Cardiac muscle cell (in vitro differentiated cells and primary cell): ENCODE measurements at places on chromosomes 7 and 10.

GRCh38 chr7:133885213-133885612 lies 241.9 kb upstream of the LRGUK start:
- DNase-seq: no peak

GRCh38 chr10:74474022-74474713 lies 323.1 kb downstream of the ADK start:
- no peak for DNase-seq

GRCh38 chr7:13835442-13835841 lies 154.0 kb downstream of the ETV1 start:
- DNase-seq: no peak

DNA sequence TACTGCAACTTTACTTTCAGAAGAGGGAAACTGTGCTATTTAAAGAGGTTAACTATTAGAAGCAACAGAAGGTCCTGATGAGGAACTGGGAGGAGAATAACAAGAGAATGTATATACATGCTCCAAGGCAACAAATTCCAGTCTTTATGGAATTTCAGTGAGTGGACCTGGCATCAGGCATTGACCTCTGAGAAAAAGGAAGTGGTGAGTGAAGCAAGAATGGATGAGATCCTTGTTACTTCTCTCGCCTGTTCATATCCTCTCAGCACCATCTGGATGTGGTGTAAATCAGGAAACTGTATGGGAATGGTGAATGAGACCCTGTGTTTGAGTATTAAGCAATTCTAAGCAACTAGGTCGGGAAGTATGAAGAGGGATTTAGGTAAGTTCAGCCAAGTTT lies 30.3 kb upstream of the KBTBD2 start:
- DNase-seq: peak; percentile 89

DNA sequence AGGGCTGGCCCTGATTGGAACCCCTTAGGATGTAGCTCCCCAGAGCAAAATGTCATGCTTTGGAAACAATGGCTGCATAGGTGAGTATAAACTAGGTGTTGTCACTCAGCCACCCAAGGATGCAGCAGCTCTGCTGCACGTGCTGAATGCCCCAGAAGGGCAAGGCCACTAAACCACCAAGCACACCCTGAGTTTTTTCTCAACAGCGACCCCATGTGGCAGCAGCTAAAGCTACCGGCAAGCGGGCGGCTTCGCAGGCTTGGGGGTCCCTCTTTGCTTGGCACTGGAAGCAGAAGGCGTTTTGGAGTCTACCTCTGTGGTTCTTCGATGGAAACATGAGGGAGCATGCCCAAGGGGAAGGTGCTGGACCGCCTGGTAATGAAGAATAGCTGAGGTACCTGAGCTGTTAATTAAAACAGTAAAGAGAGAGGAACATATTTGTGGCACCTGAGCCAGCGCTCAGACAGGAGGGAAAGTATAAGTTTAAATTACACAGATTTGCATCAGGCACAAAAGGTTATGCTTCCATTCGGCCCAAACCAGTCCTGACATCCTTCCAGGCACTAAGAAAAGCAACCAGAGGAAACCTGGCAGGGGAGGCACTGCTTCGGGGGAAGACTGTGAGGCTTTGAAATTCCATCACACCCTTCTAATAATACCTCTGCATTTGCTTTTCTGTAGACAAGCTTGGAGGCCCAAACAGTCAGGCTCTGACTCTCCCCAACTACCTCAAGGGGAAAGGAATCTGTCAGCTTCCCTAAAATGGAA lies 152.1 kb downstream of the GFRA1 start:
- peak; percentile 46 for DNase-seq

- DNase-seq: no peak
These were observed 179.3 kb downstream of the XPNPEP1 start for GRCh38 chr10:109744020-109744419.

DNA sequence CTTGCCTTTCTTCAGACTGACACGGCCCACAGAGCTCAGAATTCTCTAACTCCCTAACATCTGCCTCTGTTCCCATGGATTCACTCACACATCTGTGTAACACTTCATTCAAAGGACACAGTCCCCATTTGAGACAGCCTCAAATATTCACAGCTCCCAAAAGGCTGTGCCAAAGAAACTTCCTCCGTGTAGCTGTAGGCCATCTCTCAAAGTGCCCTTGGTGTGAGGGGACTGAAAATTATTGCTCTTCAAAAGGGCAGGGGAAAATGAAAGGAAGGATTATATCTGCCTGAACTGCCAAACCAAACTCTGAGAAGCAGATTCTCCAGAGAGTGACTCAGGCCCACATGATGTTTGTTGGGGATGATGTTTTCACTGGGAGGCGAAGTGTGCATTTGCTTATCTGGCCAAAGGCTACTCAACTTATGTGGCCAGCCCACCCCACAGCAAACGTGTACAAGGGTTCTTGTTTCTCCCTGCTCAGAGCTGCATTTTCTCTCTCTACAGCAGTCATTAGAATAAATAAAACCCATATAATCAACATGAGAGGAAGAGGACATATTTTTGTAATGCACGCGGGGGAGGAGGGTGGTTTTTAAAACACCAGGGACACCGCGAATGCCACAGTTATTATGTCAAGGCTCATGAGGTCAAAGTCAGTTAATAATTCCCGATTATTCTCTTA lies 302.4 kb upstream of the NFE2L3 start:
- DNase-seq: no peak

DNA sequence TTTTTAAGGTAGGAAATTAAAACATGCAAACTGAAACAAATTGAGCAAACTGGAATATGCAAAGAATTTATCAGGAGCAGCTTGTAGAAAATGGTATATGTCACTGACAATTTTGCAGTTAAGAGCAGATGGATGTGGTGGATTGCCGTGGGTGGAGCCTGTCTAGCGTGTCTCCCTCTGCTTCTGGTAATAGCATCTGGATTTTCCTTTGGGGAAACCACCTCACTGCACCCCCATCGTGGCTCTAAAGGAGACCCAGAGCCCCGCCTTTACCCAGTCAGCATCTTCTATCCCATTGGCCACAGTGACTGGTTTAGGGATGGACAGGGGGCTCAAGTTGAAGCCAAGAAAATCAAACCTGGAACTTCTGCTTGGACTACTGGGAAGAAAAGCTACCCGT lies 142.9 kb downstream of the SVIL start:
- no peak for DNase-seq

GRCh38 chr10:114520453-114520852 lies 116.2 kb upstream of the AFAP1L2 start:
- DNase-seq: no peak

DNA sequence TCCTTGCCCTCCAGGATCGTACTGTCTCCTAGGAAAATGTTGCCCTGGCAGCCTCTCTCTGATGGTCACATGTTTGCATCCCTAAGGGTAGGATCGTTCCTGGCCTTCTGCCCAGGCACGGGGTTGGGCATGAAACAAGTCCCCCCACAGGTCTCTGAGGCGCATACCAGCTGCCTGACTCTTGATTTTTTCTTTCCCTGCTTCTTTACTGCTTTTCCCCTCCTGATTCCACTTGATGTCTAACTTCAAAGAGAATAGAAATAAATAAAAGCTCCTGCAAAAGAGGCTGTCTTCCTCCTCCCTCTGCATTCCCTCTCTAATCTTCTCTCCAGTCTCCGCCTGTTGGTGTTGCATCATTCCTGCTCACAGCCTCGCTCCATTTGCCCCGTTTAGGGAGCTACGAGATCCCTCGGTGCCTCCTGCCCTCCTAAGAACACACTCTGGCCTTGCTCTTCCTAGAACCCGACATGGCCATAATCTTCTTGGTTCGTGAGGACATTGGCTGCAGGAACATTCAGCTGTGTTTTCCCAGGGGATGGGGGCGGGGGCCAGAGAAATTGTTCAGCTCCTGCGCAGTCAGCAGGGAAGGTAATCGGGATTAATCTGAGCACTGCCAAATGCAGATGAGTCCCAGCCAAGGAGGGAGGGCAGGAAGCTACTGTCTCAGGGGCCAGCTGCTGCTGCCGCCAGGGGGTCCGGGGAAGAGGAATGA lies 26.0 kb downstream of the LEP start:
- peak; percentile 87 for DNase-seq

GRCh38 chr10:62327885-62328284 lies 46.3 kb upstream of the ZNF365 start:
- DNase-seq: no peak

DNA sequence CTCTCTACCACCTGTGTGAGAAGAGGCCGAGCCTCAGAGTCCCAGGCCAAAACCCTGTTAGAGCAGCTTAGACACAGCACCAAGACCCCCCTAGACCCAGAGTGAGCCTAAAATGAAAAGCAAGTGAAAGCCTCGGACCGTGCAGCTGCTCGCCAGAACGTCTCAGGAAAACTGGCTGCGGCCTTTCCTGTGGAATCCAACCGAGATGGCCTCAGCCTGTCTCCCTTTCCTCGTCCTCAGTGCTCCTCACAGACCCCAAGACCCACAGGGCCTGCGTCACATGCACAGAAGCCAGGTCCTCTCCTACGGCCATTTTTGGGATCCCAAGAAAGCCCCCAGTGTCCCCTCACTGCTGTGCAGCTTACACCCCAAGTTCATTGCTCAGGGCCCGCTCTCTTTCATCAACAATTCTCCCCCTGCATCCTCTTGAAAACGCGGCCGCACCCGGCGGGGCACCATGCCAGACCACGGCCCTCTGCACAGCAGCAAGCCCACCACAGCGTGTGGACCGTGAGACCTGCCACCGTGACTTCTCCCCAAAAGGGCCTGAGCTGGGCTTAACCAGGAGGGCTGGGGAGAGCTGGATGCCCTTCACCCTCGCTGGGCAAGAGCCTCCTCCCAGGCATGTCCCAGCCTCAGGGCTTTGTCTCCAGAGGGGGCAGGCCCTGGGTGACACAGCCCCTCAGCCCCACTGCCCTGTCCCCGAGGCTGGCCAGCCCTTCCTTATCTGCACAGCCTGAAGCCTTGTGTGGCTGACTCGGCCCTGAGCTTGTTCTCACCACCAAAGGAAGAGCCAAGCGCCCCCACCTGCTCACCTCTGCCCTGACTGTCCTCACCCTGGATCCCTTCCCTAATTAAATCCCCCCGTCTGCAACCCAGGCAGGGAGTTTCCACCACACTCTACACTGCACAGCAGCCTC lies 142.9 kb downstream of the PTPRN2 start:
- no peak for DNase-seq

GRCh38 chr10:98659951-98660350 lies 213.2 kb upstream of the HPS1 start:
- DNase-seq: no peak

- DNase-seq: no peak
These were observed 40.4 kb downstream of the NPVF start for GRCh38 chr7:25187932-25188331.

- DNase-seq: no peak
These were observed 179.9 kb downstream of the AUTS2 start for GRCh38 chr7:69778138-69778537.

- DNase-seq: peak; percentile 55
These were observed 10.3 kb upstream of the CPA5 start for GRCh38 chr7:130334274-130334673.

DNA sequence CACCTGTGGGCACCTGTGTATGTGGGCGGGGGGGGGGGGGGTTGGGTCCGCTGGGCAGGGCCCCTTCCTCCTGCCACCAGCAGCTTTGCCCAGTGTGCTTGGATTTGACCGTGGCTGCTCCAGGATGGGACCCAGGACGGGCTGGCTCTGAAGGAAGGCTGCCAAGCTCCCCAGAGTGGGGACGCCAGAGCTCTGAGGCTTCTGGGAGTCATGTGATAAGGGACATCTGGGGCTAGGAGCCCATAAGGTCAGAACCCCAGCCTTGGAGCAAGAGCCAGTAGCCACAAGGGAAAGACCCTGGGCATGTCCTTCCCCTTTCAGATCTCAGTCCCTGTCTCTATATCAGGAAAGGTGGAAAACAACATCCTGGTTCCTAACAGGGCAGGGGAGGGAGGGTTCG lies 21.8 kb upstream of the AMZ1 start:
- no peak for DNase-seq

GRCh38 chr7:2524808-2525657 lies 5.5 kb downstream of the LFNG start:
- DNase-seq: no peak

GRCh38 chr7:95577137-95577536 lies 19.2 kb downstream of the PDK4 start:
- DNase-seq: no peak

GRCh38 chr7:4650433-4651047 lies 31.6 kb upstream of the FOXK1 start:
- no peak for DNase-seq

GRCh38 chr7:77752016-77752415 lies 46.2 kb downstream of the TMEM60 start:
- no peak for DNase-seq

- DNase-seq: no peak
These were observed 70.2 kb downstream of the RBM33 start for GRCh38 chr7:155714702-155715101.

GRCh38 chr7:130491841-130492522 lies at the start of gene MEST:
TSS of gene MEST (plus strand) at chr7:130492085. CDS start at chr7:130492314, 229 bp downstream.
- peak; percentile 63 for DNase-seq

DNA sequence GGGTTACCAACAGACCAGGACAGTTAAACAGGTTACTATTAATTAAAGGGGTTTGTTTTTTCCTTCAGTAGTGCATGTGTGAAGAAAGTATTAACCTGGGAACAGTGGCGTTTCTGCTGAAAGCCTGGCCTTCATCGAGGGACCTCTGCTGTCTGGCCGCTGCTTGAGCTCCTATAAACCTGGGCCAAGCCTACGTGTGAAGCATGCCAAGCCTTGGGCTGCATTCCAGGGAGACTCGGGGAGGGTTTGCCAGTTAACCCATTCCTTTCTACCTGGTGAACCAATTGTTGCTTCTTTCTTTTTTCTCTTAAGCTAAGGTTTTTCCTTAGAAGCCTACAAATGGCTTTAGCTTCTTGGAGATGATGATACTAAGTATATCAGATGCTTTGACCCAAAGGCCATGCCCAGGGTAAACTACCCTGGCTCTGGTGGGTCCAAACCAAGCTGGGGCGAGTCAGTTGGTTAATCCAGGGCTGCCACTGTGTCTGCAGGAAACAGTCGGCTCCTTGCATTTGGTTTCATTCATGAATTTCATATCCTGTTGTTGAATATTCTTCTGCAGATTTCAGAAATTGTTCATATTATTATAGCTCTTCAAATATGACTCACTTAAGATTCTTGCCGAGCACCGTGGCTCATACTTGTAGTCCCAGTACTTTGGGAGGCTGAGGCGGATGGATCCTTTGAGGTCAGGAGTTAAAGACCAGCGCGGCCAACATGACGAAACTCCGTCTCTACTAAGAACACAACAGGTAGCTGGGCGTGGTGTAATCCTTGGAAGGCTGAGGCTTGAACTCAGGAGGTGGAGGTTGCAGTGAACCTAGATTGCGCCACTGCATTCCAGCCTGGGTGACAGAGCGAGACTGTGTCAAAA lies 23.8 kb downstream of the PFKP start:
- DNase-seq: peak; percentile 90

- no peak for DNase-seq
These were observed 10.7 kb downstream of the MTPN start for GRCh38 chr7:135966341-135967043.

DNA sequence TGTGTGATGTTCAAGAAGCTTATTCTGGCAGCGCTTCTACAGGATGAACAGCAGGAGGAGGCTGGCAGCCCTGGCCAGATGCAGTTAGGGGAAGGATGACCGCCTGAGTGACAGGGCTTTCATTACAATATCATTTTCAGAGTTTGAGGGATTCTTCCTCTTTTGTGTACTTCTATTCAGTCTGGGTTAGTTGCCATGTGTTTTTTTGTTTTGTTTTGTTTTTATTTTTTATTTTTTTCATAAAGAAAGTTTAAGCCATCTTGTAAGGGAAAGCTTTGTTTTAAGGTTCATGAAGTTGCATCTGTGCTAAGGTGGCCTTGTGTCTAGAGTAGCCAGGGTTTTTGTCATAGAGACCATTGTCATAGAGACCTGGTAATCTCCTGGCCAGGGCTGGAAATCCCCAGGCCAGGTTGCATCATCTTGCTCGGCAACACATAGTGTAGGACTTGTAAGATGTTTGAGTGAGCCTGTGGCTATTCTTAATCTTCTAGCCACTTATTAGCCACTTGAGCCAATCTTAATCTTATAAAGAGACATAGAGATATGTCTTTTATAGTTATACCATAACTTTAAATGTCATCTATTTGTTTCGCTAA lies 230.5 kb upstream of the TMEM229A start:
- DNase-seq: no peak
